HS-27A (cell line): ENCODE measurements at places on chromosomes 6 and 20.

DNA sequence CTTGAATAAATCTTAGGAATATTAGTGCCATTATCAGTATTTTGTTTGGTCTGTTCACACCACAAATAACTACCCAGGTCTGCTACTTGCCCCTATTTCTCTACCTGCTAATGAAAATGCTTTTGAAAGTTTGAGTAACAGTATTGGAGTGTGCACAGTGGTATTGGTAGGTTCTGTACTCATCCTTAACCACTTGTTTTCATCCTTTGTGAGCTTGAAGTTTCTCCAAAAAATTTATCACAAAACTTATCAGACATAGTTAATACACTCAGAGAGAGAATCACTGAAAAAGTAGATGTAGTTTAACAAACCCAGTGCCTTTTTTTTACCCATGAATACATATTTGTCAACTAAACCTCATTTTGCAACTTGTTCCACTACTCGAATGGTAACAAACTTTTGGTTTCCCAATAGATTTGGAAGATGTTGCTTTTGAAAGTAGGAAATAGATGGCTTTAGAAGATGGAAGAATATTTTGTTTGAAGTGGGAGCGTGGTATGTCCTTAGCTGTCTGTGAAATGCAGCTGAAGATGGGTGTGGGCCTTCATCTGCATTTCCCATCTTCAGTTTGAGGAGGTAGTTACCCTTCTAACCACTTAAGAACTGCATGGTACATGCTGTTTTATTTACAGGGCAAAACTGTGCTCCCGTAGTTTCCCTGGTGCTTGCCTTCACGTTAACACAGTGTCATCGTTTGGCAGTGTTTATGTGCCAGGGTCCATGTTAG lies 9.0 kb downstream of the PTPN1 start:
- DNase-seq = no peak

DNA sequence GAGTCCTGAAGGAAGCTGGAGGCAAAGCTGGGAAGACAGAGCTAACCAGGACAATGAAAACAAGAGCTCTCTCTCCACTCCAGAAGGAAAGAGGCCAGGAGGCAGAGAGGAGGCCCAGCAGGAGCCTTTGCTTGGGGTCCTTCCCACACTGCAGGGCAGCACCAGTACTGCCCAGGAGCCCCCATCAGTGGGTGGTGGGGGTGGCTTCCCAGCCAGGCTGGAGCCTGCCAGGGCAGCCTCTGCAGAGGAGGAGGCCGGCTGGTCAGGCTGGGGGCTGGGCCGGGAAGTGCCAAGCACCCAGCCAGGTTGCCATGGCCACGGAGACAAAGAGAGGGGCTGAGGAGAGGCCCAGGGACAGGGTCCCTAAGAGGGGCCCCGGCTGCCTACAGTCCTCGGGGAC lies 33.4 kb downstream of the PREX1 start:
- DNase-seq = no peak

GRCh38 chr20:38060536-38060935 lies 27.0 kb downstream of the RPRD1B start:
- peak; percentile 41 for DNase-seq

- no peak for DNase-seq
Measured at GRCh38 chr6:162074641-162075275, 652.8 kb downstream of the PRKN start.

DNA sequence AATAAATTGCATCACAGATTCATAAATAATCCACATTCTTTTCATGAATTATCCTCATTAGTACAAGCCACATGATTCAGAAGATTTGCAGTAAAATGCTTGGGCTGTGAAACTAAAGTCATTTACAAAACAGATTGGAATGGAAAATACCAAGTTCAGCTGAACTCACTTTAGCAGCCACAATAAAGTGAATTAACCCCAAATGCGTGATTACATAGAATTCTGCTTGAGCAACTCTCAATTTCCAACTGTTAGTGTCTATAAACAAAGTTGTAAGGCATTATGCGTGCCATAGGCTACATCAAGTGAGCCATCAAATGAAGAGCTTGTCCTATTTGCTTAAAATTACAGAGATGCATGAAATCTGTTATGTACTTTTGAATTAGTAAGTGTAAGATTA lies 60.4 kb upstream of the GFRAL start:
- no peak for DNase-seq

GRCh38 chr20:62428396-62429295 lies 1.3 kb upstream of the RBBP8NL start:
- DNase-seq = no peak

DNA sequence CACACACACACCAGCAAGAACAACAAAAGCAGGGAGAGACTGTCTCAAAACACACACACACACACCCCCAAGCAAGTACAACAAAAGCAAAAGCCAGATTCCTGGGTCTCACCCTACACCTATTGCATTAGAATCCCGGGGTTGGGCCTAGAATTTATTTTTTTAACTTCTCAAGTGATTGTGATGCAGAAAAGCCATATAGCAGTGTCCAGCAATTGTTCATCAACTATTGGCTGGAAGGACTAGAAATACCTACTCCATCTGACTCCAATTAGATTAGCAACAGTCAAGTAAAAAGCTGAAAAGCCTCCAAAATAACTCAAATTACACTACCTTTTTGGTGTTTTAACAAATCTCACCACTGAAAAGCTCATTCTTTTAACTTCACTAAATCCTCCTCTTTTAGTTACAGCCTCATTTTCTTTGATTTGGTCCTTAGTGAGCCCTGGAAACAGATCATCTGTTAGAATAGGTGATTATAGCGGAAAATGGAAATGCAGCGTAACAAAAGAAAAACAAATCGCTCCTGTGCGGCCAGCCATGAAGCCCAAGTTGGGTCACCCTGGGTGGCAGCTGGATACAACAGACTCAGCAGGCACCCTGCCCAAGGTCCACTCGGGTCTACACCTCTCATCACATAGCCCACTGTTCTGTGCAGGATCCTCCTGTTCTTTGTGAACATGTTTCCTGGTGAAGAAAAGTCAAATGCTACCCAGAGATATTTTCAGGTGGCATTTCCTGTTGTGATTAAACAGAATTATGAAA lies 38.7 kb downstream of the STAU1 start:
- DNase-seq = no peak

DNA sequence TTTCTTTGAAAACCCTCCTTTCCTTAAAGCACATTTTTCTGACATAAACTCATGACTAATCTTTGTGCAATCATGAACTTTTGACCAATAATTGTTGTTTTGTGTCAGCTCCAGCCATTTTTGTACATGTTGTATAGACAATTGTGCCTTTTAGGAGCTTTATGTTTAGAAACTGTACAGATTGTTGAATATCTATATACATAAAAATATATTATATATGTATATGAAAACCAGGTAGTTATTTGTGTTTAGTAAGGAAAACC lies 125.7 kb upstream of the EDN1 start:
- no peak for DNase-seq

- no peak for DNase-seq
Measured at GRCh38 chr6:71103130-71103529, 146.3 kb upstream of the B3GAT2 start.

DNA sequence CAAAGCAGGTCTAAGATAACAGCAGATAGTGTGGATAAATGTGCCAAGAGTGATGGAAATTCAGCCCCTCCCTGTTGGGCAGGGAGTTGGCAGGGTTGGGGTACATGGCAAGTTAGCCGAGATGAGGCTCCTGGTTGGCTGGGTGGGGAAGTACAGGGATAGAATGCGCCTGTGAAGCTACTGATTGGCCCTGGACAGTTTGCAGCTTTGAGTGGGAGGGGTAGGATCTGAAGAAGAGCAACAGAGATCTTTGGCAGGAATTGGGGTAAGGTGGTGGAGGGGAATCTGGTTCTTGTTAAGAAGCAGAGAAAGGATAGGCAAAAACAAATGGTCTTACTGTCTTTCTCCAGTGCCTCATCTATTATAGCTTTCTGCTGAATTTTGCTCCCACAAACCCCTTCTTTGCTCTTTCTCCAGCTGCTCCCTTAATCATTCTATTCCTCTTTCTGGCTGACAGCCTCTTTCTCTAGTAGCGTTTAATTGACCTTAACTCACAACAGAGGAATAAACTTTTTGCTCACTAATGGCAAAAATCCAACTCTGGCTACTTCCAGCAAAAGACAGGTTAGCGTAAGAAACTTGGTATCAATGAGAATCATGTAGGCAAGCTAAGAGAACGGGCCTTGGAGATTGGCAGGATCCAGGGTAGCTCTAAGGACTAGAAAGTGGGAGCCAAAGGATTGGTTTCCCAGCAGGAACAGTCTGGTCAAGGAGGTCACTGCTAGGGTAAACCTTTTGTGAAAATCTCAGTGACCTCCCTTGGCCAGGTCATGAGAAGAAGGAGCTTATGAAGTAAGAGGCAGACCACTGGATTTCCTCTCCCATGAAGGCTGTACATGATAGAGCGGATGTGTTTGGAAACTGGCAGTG lies 86.3 kb upstream of the CARMIL1 start:
- peak; percentile 73 for DNase-seq

- no peak for DNase-seq
Measured at GRCh38 chr6:33925936-33926335, 122.1 kb upstream of the MLN start.

DNA sequence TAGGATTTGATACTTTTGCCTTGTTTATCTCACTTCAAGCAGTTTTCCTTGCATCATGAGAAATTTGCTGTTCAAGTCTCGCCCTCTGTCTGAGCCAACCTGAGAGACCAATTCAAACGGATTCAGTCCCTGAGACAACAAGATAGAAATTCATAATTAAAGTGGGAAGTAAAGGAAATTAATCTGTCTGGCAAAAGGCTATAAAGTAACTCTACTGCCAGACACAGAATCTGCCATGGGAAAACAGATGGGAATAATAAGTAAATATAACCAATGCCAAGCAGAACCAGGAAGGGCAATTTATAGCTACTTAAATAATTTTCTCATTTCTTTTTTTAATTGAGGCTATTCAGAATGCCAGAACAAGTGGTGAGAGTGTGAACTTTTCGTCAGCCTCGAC lies 239.6 kb downstream of the TFAP2C start:
- DNase-seq = no peak

- no peak for DNase-seq
Measured at GRCh38 chr6:126027601-126028000, 41.3 kb downstream of the TRMT11 start.
